ENCODE measurements at places on chromosomes 7 and 10.

- DNase-seq, result peak; percentile 97
These were observed 9.9 kb upstream of the EPHB4 start for GRCh38 chr7:100837099-100837836.

GRCh38 chr7:25356534-25357151 lies 128.4 kb upstream of the NPVF start:
- DNase-seq, result peak; percentile 34

- DNase-seq, result peak; percentile 80
These were observed 23.5 kb upstream of the PTN start for GRCh38 chr7:137366995-137367394.

GRCh38 chr7:96800824-96801223 lies 91.2 kb upstream of the SEM1 start:
- DNase-seq, result no peak

GRCh38 chr10:125020386-125020785 lies 78.5 kb downstream of the ZRANB1 start:
- DNase-seq, result peak; percentile 54

- DNase-seq, result no peak
These were observed 35.5 kb downstream of the GOT1 start for GRCh38 chr10:99394761-99395386.

DNA sequence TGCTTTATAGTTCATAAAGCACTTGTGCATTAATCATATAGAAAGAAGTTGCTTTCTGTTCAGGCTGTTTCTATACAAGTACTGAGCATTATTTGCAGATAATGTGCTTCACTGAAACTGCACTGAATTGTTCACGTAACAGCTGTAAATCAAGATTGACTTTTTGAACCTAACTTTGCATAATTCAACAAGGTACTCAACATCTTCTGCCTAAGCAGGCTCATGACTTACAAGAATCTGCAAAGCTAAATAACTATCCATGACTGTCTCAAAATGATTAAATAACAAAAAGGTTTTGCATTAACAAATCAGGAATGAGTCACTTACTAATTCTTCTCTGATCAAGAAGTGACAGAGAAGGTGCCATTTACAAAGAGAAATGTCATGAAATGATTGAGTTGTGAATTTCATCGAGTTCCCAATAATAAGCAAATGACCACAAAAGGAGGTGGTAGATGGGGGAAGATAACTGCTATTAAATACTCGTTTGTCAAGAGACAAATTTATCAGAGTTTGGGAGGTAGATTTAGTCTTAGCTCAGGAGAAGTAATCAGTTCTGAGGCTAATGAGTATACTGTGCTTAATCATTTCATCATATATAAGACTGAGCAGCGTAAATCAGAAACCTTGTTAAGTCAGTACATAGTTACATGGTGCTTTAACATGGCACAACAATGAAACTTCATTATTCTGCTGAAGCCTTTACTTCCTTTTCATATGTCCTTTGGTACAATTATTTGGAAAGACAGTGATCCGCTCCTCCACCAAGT lies 161.3 kb upstream of the LRRN3 start:
- no peak for DNase-seq

DNA sequence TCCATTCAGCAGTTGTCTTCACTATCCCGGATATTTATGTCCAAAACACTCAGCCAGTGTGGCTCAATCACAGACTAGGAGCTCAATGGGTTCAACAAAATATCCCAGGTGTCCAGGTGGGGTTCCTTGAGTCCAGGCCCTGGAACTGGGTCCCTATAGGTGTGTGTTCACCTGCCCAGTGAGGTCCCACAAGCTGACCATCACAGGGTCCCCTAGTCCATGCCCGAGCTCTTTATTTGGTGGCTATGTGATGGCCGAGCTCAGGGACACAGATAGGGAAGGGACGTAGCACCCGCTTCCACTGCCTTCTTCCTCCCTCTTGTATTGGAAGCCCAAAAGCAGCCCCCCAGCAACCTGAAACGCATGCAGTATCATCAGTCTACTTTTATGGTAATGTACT lies 78.9 kb upstream of the DDC start:
- DNase-seq, result no peak

- no peak for DNase-seq
These were observed 144.1 kb downstream of the NRP1 start for GRCh38 chr10:33190406-33190805.

GRCh38 chr10:124517931-124518330 lies 56.3 kb downstream of the LHPP start:
- no peak for DNase-seq

GRCh38 chr10:74133923-74134820 lies 16.5 kb downstream of the AP3M1 start:
- DNase-seq, result no peak
